ENCODE measurements at places on chromosomes 7 and 10.

- no peaks in the 10 kb centered on the region for H3K27me3 ChIP-seq
- no peak overlapping the region for H3K4me3 ChIP-seq
- DNase-seq = no peak
- H3K4me1 ChIP-seq = no peaks in the 10 kb centered on the region
Observed at GRCh38 chr7:19670806-19671205, 38.0 kb downstream of the POLR1F start.

GRCh38 chr10:23344241-23344841 is at the start of gene C10orf67:
Gene C10orf67 (minus strand): TSS chr10:23344797. CDS start chr10:23344774, 23 bp downstream.
- peaks cover 9% of the 10 kb centered on the region for H3K4me1 ChIP-seq
- no peaks in the 10 kb centered on the region for H3K36me3 ChIP-seq
- H3K27me3 ChIP-seq = peaks cover 3% of the 10 kb centered on the region
- peak within 1 kb of the TSS; percentile 98 for H3K4me3 ChIP-seq

DNA sequence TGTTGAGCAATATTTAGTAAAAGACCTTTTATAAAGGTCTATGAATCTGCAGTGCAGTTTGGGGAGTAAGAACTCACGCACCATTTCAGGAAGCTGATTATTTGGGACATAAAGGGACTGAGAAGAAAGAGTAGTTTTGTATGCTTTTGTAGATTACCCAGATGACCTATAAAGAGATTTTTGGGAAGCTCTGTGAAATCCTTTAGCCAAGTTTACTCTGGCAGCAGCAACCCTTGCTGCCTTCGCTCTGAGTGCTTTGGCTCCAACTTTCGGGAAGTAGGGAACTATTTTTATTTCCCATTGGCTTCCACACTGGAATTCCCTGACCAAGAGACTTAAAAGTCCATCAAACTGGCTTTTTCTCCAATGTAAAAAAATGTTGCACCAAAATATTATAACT is 1110.1 kb upstream of the PHF14 start:
- no peak overlapping the region for H3K4me3 ChIP-seq
- no peaks in the 10 kb centered on the region for H3K36me3 ChIP-seq
- DNase-seq = no peak
- H3K4me1 ChIP-seq = no peaks in the 10 kb centered on the region
- H3K27me3 ChIP-seq = no peaks in the 10 kb centered on the region

DNA sequence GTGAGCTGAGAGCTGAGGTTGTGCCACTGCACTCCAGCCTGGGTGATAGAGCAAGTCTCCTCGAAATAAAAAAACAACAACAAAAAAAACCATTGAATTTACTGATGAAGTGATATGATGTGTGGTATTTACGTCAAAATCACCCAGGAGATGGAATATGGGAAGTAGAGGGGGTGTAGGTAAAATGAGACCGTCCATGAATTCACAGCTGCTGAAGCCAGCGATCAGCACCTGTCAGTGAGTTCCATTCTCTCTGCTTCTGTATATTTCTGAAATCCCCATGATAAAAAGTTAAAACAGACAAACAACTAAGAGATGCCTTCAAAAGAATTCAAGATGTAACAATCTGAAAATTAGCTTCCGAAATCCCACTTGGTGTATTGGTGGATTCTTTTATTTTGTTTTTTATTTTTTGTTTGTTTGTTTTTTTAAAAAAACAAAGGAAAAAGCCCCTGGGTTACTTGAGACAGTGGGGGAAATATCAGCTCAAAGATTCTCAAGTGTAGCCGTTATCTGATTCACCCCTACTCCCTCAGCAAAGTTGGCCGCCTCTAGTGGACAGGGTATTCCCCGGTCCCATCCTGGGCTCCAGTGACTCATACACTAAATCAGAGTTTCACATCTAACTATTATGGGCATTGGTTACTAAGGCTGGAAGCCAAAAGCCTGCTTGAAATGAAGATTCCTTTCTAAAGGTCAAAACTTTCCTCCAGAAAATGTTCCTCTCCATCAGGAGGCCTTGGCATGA is 76.4 kb downstream of the MAP3K8 start:
- H3K36me3 ChIP-seq = no peaks in the 10 kb centered on the region
- no peak for DNase-seq
- no peak overlapping the region for H3K27ac ChIP-seq
- H3K4me3 ChIP-seq = no peak overlapping the region
- no peaks in the 10 kb centered on the region for H3K27me3 ChIP-seq

GRCh38 chr10:62541811-62542210 is 167.6 kb downstream of the ZNF365 start:
- no peaks in the 10 kb centered on the region for H3K4me1 ChIP-seq
- no peak for DNase-seq
- no peak overlapping the region for H3K4me3 ChIP-seq
- no peak overlapping the region for H3K27ac ChIP-seq
